ENCODE measurements at places on chromosomes 1 and 21. TPM values are rescaled to one million over a fixed set of nuclear protein-coding genes. Genes with fewer than 3 reads are reported as not detected.

DNA sequence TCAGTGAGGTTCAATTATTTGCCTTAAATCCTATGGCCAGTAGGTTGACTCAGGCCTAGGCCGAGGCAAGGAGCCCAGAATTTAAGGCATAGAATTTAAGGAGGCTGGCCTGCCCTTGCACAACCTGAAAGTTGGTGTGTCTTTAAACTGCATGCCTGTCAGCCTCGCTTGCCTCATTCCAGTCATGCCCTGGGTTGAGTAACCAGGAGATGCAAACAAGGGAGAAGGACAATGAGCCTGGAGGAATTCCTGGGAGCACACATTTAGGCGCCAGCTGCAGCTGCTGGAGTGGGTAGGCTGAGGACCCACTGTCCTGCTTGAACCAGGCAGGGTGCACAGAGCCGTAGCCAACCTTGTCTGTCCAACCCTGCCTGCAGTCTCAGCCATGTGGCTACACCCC, 11.7 kb downstream of the CD2 start:
- no peak for DNase-seq

- no peak for DNase-seq
These were observed 548.8 kb upstream of the ADAMTS5 start for GRCh38 chr21:27515676-27516075.

- DNase-seq = no peak
These were observed 387.1 kb downstream of the MRPL39 start for GRCh38 chr21:25220169-25220568.

GRCh38 chr1:12600880-12601633, 17.0 kb downstream of the DHRS3 start:
- DNase-seq = no peak

DNA sequence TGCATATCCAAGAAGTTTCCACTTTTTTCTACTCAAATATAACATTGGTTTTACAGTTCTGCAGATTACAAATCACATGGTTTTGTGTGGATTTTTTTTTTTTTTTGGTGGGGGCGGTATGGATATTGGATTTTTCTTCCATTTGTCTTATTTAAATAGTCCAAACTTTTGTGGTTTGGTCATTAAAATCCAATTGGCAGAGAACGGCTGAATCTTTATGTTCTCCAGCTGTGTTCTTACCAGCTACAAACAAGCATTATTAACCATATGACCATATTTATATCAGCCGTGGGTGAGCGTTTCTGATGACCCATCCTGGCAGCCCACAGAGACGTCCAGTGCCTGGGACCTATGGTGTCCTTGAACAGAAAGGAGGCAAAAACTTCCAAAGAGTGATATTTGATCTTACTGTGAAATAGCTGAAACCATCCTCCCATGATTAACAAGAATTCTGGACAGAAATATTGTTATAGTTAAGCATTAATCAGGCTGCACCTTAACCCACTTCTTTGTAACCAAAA, 200.4 kb downstream of the LYPLAL1 start:
- DNase-seq = no peak

GRCh38 chr1:62181532-62181931, 13.1 kb upstream of the L1TD1 start:
- no peak for DNase-seq

GRCh38 chr1:209323743-209324142, 259.8 kb upstream of the CAMK1G start:
- no peak for DNase-seq

DNA sequence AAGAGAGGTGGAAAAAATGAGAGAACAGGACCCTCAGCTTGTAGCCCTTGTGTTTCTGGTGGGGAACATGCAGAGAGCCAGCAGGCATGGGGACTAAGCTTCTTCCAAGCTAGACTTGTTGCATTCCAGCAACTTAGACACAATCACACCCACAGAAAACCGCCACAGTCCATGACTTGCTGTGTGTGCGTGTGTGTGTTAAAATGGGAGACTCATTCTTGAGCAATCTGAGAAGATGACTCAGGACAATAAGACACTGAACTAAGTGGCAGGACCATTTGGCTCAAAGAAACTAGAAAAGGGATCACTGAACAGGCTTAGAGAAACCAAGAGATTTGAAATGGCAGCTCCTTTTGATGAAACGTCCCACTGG, 78.0 kb downstream of the HLX start:
- DNase-seq = no peak

GRCh38 chr1:85001742-85002141, 4.8 kb upstream of the MCOLN2 start:
- no peak for DNase-seq

DNA sequence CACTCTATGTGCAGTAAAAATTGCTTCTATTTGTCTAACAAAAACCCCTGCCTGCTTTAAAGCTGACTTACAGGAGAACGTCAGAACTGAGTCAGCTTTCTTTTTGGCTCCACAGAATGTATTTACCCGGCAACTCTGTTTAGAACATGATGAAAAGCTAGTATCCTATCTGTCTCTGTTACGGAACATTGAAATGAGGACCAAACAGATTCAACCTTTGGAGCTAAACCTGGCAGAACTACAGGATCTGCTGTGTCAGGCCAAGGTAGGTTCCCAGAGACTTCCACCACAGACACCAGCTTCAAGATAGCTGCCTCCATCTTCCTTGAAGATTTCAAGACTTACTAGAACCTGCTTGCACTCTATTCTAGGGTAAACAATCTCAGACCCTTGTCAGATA, 132.6 kb downstream of the MACF1 start:
- no peak for DNase-seq

DNA sequence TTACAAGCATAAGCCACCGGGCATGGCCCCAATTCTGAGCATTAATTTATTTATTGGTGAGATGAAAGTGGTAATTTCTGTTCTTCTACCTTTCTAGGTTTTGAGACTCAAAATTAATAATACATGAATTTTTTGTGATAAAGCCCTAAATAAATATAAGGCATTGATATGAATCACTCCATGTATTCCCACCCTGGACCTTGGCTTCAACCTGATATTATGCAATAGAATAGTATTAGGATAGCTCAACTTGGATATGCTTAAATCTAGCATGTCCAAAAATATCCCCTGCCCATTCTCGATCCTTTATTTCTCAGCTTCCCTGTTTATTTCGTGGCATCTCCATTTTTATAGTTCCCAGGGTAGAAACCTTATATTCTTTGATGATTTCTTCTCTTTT, 2.5 kb downstream of the AGL start:
- DNase-seq = no peak

- DNase-seq = no peak
These were observed 67.1 kb upstream of the MAB21L3 start for GRCh38 chr1:116044071-116044470.

DNA sequence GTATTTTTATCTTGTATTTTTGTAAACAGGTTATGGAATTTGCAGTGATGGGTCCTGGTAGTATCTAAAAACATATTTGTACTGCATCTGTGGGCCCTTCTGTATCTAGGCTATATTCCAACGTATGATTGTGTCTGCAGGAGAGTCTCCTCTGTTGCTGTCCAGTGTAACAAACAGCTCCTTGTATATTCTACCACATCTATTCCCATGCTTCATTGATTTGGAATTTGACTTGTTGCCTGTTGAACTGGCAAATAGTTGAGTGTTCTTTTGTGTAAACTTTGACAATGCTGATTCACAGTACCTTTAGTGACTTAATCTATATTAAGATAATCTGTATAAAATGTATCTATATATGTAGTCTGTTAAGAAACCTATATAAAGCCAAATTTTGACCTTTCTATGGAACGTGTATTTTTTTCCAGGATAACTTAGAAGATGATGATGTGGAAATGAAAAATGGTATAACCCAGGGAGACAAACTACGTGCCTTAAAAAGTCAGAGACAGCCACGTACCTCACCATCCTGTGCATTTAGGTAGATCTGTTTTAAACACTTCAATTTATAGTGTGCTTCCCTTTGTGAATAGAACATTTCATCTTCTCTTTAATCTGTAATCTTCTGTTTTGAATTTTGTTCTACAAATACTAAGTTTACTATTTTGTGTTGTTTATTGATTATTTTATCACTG, 43.4 kb upstream of the GPR88 start:
- DNase-seq = no peak

DNA sequence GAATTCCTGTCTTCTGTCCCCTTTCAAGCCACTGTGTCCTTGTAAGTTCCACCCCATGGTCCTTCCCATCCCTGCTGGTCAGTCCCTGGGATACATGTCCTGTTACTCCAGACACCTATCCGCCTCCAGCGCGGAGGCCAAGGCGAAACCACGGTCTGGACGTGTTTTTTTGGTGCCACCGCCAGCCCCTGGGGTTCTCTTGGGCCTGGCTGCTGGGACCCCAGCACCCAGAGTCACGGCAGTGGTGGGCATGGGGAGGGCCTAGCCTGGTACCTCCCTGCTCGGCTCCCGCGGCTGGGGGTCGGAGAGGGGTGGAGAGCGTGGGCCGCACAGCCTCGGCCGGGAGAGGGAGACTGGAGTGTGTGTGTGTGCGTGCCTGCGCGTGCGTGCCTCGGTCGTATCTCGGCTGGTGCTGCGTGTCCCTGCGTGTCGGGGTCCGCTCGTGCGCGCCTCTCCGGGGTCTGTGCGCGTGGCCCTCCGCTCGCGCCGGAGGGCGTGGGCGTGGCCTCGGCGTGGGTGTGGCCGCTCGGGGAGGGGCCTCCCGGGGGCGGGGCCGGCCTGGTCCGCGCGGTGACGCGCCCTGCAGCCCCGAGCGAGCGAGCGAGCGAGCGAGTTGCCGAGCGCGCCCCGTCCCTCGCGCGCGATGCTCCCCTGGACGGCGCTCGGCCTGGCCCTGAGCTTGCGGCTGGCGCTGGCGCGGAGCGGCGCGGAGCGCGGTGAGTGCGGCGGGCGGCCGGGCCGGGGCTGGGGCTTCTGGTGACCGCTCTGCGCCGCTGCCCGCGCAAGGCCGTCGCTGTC, at the start of gene VWA1:
TSS of gene VWA1 (plus strand) at position 585 of the 798 bp plus-strand sequence. CDS start at position 644, 59 bp downstream.
- DNase-seq = peak; percentile 77

- DNase-seq = no peak
These were observed 11.3 kb downstream of the CSTB start for GRCh38 chr21:43764576-43765495.

DNA sequence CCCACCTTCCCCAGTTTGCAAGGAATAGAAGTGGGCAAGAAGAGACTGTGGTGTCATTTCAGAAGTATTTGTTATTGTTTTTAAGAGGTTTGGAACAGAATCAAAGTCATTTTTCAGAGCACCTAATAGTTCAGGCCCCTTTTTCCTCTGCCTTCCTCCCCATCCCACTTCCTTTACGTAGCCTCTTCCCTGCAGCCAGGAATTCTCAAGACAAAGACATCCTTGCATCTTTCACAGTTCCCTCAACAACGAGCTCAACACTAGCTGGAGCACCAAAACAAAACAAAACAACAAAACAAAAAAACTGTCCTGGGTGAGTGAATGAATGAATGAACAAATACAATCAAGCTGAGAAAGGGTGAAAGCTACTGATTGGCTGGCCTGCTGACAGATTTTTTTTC, 7.0 kb downstream of the PALMD start:
- DNase-seq = no peak

DNA sequence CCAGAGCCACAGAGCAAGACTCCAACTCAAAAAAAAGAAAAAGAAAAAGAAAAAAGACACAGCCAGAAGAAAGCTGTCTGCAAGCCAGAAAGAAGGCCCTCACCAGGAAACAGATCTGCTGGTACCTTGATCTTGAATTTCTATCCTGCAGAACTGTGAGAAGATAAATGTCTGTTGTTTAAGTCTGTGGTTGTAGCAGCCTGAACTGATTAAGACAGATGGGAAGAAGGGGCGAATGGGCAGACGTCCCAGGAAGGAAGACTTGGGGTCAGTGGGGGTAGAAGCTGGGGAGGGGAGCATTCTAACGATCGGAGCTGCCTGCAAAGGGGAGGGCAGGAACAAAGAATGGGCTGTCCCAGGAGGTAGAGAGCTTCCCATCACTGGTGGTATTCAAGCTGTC, 6.3 kb downstream of the SLC2A7 start:
- DNase-seq = no peak

DNA sequence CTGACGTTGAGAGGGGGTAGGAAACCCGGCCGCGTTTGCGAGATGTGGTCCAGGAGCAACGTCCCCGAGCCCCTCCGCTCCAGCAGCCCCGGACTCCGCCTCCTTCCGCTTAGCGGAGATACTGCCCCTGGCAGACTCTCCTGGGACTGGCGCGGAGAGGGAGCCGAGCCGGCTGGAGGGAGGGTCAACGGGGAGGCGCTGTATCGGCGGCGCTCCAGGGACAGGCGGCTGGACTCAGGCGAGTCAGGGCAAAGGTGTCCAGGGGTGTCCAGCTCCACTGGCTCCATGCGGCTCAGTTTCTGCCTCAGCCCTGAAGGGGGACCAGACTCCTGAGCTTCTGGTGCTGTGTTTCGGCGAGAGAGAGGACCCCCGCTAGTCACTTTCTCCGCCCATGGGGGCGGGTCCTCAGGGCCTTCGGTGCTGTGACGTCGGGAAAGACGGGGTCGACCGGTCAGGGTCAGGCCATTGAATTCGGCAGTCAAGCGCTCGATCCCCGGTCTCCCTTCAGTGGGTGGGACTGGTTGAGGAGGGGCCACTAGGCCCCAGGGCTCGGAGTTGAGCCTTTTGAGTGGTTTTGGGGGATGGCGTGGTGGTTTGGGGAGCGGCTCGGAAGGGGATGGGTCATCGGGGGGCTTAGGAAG, 2.8 kb upstream of the LIX1L start:
- peak; percentile 94 for DNase-seq

DNA sequence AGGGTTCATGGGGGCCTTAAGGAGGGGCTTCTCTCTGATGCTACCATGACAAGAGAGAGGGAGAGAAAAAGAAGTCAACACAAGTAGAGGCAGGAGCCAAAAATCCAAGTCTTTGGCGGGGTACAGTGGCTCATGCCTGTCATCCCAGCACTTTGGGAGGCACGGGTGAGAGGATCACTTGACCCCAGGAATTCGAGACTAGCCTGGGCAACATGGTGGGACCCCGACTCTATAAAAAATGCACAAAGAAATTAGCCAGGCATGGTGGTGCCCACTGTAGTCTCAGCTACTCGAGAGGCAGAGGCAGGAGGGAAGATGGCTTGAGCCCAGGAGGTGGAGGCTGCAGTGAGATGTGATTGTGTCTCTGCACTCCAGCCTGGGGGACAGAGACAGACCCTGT, 8.7 kb downstream of the PLA2G5 start:
- no peak for DNase-seq

DNA sequence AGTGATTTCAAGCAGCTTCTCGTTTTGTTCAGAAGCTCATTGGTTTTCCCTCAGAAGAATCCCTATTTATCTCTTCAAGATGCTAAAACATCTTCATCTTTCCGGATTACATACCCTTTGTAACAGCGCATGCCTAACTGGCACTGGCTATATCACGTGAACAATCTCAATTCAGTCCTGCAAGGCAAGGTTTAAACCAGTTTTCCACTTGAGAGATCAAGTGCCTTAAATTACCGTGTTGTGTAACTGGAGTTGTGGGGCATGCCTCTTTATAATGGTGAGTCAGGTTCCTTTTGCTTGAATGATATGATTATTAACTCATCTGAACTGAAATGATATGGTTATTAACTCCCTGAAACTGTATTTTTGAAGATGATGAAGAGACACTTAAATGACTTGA, 11.0 kb upstream of the ZFP69B start:
- no peak for DNase-seq

GRCh38 chr1:156821801-156822200, 5.2 kb upstream of the SH2D2A start:
- no peak for DNase-seq

The CNKSR1 gene
- 1.1 TPM for total RNA-seq

The ARHGEF16 gene
- 0.37 TPM for total RNA-seq

The FRRS1 gene
- total RNA-seq = 6.8 TPM

The ASPM gene
- 0.32 TPM for total RNA-seq

The IL23R gene
- not detected for total RNA-seq

The RUNX3 gene
- total RNA-seq = 8.7 TPM

The TMEM52 gene
- 1.1 TPM for total RNA-seq

The MIA3 gene
- 61.9 TPM for total RNA-seq

The S100A5 gene
- total RNA-seq = not detected

The INAVA gene
- total RNA-seq = 0.22 TPM

The MFSD2A gene
- 0.96 TPM for total RNA-seq

The PERM1 gene
- 71.9 TPM for total RNA-seq

The FAM167B gene
- 2.2 TPM for total RNA-seq

The SELL gene
- 1.4 TPM for total RNA-seq
